ENCODE measurements at places on chromosomes 11 and 22.

GRCh38 chr22:28254396-28254795 is 335.3 kb upstream of the PITPNB start:
- DNase-seq: no peak

- no peak for DNase-seq
These were observed 13.6 kb upstream of the CDC42EP1 start for GRCh38 chr22:37546437-37547250.

- DNase-seq: no peak
These were observed 27.9 kb downstream of the KCNC1 start for GRCh38 chr11:17762309-17762974.

DNA sequence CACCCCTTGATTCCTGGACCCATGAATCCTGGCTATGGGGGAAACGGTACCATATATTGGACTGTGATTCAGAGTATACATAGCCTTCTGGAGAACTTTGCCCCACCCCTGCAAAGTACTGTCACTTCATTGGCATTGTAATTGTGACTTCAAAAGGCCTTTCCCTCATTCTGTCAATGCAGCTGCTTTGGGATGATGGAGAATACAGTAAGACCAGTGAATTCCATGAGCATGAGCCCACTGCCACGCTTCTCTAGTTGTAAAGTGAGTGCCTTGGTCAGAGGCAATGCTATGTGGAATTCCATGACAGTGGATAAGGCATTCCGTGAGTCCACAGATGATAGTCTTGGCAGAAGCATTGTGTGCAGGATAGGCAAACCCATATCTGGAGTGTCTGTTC is 25.7 kb upstream of the MSANTD2 start:
- no peak for DNase-seq

GRCh38 chr11:118061586-118062125 is 15.2 kb upstream of the TMPRSS4 start:
- DNase-seq: no peak

GRCh38 chr11:64203421-64204079 is 3.0 kb upstream of the FERMT3 start:
- DNase-seq: no peak

DNA sequence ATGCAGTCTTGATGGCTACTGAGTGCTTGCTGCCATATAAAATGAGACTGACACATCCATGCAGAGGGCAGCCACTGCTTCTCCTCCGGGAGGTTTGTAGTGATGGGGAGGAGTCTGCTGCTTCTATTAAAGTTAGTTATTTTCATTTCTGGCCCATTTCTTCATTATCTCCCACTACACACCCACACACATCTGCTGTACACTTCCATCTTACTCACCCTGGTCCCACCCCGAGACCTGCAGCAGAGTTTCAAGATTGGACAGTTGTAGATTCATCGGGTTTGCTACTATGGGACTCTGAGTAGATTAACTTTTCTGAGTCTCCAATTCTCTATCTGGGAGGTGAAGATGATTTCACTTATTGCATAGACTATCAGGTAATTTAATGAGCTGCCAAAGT is 176.2 kb upstream of the SNX19 start:
- no peak for DNase-seq

DNA sequence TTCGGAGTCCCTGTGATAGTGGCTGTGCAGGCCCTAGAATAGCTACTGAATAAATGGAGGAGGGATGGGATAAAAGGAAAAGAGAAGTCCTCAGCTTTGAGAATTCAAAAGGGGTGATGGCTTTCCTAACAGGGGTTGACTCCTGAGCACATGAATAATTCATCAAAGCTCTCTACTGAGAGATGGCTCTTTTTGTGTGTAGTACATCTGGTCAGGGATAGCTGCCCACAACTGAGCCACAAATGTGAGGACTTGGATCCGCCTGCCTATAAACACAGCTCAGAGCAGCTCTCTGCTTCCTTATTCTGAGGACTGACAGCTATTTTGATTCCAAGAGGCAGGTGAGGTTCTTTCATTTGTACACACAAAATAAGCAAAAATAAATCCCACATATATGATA is 82.3 kb downstream of the USP35 start:
- DNase-seq: no peak

DNA sequence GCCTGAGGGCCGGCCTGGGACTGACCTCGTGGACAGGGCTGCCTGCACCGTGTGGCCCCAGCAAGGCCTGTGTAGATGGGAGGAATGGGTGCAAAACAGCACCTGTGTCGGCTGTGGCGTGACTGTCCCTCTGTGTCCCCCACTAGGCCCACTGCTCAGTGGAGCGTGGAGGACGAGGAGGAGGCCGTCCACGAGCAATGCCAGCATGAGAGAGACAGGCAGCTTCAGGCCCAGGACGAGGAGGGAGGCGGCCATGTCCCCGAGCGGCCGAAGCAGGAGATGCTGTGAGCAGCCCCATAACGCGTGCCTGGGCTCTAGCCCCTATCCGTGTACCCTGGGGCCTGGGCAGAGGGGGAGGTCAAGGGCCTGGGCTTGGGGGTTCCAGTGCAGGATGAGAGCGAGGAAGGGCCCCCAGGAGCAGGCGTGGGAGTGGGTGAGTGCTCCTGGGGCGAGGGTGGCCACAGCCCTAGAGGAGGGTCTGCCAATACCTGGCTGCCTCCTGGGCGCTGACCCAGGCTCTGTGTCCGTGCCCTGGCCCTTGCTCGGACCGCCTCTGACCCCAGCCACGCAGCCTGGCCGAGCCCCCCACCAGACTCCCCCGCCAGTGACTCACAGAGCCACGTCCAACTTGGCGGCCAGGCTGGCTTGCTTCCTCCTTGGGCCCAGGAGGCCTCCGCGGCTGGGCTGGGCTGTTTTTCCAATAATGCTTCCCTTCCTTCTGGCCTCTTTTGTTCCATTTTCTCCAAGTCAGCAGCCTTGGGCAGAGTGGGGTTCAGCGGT is 11.6 kb downstream of the PRR33 start:
- DNase-seq: no peak

DNA sequence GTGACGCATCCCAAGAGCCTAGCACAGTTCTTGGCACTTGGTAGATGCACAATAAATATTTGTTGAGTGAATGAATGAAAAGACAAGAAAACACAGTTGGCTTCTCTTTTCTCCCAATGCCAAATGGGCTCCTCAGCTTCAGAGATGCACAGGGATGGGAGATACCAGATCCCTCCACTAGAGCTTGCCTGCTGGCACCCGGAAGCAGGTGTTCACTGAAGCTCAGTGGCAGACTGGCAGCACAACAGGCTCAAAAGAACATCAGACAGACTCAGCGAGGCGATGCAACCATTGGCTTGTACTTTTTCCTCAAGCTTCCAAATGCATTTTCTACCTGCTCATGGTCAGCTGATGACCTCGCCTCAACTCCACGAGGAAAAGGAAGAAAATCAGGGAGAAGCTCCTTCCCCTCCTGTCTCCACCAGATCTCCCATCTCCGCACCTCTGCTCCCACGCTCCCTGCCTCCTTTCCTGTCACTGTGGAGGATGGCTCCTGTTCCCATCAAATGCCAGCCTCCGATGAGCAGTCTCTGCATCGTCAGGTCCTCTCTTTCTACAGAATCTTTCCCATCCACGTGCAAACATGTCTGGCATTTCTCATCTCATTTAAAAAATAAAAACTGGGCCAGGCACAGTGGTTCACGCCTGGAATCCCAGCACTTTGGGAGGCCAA is 5.8 kb downstream of the RAPSN start:
- no peak for DNase-seq

DNA sequence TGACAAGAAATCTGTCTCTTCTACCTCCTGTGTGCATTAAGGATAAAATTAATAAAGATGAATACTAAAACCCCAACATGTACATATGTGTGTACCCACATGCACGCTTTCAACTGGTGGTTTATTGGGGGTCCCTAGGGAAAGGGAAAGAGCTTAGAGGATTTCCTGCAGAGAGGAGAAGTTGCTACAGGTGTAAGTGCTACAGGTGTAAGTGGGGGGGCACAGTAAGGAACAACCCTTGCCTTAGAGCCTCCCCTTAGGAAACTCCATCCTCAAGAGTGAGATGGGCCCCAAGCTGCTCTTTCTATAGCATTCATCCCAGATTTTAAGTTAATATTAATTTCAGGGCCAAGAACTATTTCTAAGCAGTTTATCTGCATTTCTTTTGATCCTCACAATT is 11.9 kb upstream of the ABCC8 start:
- DNase-seq: no peak

- no peak for DNase-seq
These were observed 102.8 kb upstream of the DRD2 start for GRCh38 chr11:113578033-113578380.

DNA sequence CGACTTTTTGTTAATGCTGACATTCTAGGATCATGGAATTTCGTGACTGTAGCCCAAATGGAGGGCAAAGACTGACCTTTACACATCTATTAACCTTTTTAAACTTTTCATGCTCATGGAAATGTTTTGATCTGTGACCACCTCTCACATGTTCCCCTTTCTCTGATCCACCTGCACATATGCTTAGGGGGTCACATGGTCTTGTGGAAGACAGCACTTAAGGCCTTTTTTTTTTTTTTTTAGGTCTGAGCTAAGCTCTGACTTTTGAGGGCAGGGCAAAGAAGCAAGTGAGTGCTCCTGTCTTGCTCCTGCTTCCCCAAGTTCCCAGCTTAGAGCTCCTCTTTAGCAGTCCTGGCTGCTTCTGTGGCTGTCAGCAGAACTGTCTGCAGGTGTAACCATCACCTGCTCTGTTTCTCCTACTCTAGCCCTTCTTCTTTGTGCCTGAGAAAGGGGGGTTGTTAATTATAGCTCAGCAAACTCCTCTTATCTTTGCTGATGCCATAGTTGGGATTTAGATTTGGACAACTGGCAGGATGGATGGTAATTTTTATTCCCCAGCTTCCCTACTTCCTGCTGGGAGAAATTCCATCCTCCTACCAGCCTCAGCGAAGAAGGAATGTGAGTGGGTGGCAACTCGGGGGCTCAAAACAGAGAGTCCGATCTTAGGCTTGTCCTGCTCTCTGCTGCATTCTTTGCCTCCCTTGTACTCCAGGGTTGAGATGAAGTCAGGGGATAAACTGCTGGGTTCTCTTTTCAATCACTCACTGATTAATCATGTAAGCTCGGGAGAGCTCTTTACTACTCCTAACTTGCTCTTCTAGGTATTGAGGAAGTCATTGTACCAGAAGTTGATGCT is 64.4 kb downstream of the GRAMD1B start:
- DNase-seq: no peak

- DNase-seq: no peak
These were observed 259.8 kb upstream of the ANO5 start for GRCh38 chr11:21933095-21933494.

DNA sequence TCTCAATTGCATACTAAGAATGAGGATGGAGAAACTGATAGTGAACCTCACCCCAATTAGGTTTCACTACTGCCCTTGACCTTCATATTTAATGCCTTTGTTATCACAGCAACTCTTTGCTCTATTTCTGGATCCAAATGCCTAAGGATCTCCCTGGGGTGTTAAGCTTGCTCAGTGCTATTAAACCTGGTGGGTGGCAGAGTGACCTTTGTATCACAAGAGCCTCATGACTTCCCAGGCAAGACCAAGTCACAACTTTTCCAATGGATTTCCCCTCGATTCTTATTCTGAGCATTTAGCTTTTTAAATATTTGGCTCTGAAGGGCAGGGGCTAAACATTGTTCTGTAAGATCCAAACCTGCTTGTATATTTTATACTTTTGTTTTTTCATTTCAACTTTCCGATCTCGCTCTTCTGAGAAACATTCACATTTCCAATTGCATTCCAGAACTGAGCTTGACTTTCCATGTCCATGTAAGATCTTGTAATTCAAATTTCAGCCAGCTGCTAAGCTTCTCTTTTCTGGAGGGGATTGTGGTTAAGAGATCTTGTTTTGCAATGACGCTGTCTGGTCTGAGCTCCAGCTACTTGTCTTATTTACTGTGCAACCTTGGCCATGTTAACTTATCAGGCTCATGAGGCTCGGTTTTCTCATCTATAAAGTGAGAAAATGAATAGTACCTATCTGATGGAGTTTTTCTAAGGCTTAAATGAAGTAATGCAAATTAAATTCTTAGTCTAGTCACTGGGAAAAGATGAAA is 6.4 kb upstream of the EHF start:
- no peak for DNase-seq

DNA sequence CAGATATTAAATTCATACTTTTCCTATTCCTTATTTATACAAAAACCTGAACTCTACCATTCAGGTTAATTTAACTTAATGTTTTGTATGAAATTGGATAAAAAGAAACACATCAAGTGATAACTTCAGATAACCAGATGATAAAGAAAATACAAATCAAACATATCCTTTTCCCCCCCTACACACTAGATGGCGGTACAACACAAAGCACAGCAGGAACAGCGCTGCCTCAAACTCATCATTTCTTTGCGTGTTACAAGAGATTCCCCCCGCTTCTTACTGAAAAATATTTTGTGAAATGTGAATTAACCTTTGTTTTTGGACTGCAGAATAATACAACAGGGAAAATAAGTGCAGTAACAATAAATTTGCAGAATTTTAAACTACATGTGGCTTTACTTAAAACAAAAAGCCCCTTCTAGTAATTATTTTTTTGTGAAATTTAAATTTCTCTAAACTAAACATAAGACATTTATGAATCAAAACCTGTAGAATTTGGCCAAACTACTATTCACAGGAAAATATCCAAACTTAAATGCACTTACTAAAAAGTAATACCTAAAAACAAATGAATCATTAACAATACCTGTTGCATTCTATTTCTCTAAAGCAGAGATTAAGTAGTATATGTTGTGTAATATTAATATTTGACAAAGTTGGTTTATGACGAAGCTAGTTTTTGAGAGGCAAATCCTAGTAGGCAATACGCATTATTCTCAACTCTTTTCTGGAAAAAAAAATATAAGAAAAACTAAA is 74.4 kb downstream of the ARHGAP32 start:
- peak; percentile 25 for DNase-seq

DNA sequence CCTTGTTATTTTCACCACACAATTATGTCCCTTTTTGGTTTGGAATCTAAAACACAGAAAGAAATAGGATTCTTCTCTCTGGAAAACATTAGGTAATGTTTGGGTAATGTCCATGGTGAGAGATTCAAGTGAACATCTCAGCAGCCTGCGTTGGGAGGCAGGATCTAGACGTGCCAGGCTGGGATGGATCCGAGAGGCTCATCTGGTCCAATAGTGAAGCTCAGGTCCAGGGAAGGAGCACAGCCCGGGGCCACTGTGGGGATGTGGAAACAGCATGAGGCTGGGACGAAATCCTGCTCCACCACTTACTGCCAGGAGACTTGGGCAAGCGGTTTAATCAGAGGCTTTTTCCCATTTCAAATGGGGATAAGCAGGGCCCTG is 109.9 kb downstream of the CSNK2A3 start:
- no peak for DNase-seq

DNA sequence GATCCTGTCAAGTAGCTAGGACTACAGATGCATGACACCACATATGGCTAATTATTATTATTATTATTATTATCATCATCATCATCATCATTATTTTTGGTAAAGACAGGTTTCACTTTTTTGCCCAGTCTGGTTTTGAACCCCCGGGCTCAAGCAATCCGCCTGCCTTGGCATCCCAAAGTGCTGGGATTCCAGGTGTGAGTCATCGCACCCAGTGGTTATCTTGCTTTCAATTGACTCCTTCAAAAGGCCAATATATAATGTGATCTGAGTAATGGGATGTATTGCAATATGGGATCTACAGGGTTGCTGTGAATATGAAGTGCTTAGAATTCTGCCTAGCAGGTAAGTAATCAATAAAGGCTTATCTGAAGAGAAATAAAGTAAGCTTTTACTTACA is 221.2 kb downstream of the SBF2 start:
- DNase-seq: no peak

- no peak for DNase-seq
These were observed 2.1 kb downstream of the OR4D10 start for GRCh38 chr11:59475176-59475575.

- DNase-seq: no peak
These were observed 827 bp downstream of the GSC2 start for GRCh38 chr22:19149047-19149883.

All from T follicular helper cell (primary cell).